ENCODE measurements at places on chromosomes 4 and X.

- peak; percentile 30 for DNase-seq
Observed at GRCh38 chr4:140149846-140150635, 3.9 kb downstream of the MAML3 start.

DNA sequence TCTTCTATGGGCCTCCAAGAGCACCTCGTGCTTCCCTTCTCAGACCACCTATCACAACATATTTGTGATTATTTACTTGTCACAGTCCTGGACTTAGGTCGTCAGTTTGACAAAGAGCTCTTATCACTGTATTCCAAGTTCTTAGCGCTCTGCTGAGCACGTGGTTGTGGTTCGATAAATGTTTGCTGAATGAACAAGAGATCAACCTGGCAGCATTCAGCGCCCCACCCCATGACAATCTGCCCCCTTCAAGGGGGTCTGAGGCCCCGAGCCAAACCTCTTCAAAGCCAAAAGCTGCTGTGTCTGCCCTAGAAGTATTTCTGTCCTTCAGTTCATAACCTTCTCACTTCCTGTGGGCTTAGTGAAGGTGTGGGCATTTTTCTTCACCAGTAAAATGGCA is 15.0 kb downstream of the RPS4X start:
- DNase-seq: no peak

- DNase-seq: no peak
Observed at GRCh38 chr4:3637326-3638016, 105.2 kb upstream of the LRPAP1 start.

DNA sequence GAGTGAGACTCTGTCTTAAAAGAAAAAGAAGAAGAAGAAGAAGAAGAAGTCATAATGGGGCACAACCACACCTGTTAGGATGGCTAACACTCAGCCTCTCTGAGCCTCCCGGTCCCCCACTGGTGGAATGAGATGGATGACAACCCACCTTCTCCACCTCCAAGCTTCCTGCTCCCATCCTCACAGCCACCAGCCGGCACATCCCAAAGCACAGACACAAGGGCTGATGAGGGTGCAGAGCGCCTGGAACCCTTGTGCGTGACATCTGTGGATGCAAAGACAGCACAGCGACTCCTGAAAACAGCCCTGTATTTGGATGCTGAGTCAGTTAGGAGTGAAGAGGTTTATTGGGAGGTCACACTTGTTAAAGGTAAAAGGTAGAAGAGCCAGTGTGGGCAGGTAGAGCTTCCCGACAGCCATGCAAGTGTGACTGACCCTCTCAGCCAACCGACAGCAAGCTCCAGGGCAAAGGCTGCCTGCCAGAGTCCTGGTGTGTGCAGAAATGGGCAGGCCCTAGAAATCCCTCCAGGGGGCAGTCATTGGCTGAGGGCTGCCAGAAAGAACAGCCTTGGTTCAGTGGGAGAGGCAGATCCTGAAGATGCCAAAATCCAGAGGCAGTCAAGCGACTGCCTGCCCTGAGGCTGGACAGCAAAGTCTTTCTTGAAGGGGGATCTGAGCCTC is 26.6 kb upstream of the MAN2B2 start:
- DNase-seq: no peak

DNA sequence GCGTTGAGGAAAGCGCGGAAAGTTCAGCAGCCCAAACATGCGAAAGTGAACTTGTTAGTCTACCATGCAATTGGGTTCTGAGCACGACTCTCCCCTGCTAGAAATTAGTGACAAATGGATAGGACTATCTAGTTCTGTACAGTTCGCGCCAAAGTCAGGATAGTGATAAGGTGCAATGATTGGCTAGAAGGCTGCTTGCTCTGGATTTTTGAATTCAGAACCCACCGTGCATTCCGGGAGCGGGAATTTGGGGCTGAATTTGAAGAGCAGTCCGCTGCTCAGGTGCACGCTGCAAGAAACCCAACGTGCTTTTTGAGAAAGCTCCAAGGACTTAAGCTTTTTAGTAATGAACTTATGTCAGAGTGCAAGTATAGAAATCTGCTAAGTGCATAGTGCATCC is 732 bp upstream of the ESX1 start:
- DNase-seq: no peak

DNA sequence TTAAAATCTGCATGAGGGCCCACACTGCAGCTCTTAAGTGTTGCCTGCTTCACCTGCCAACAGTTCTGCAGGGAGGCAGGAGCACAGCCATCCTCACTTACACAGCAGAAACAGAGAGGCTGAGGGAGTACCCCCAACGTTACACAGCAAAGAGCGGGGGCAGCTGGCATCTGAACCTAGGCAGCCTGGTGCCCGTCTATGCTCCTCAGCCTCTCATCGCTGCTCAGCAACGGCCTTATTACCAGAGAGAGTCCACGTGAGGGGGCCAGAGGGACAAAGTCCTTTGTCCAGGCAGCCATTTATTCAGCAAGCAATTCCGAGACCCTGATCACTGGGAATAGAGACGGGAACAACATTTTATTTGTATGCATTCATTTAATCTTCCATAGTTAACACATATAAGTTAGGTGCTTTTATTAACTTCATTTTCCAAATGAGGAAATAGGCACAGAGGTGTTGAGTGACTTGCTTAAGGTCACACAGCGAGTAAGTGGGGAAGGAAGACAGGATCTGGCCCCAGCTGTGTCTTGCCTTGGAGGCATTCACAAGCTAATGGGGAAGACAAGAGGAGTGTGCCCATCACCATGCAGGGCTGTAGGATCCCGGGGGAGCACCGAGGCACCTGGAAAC is 52.2 kb upstream of the SORCS2 start:
- DNase-seq: no peak

DNA sequence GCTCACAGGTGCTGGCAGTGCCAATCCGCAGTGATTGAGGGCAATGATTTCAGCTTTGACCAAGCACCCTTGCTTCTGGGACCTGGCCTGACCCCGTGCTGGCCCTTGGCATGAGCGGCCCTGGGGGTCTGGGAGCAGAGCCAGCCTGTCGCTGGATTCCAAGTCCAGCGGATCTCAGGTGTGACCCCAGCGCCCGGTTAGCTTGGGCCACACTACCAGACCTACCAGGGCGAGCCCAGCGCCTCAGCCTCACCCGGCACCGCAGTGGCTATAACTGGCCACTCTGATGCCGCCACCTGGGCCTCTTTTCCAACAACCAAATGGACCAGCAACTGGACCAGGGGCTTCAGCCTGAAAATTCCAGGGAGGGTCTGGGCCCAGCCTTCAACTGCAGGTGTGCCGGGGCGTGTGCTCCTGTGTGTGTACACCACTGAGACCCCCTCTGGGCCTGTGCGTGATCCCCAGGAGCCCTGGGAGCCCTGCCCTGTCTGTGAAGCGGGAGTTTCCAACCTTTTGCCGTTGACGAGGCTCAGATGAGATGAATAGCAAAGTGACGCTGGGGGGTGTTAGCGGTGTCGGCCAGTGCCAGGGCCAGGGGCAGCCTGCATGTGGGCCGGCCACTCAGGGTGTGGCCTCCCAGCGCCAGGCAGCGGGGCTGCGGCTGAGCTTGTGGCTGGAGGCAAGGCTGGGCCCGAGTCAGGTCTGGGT is 658 bp downstream of the SH3TC1 start:
- no peak for DNase-seq

- peak; percentile 23 for DNase-seq
Observed at GRCh38 chr4:48194971-48195370, 60.9 kb upstream of the TXK start.

DNA sequence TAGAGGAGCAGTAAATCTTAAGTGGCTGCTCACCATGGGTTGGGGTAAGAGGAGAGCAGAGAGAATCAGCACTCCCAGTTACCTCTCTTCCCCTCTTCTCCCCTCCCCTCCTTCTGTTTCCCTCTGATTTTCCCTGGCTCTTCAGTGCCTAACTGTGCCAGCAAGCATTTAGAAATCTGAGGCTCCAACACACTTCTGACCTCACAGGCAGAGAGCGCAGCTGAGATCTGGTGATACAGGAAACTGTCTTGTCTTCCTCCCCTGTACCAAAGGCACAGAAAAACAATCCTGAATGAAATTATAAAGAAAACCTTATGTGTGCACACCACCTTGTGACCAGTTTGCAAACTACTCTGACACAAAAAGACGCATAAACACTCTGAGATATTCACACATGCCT is 82.4 kb upstream of the SMIM10 start:
- DNase-seq: no peak

GRCh38 chr4:155339999-155340398 is 36.8 kb downstream of the MAP9 start:
- no peak for DNase-seq

GRCh38 chr4:5409237-5409636 is 299.1 kb downstream of the EVC2 start:
- no peak for DNase-seq

GRCh38 chr4:11542952-11543351 is 114.3 kb upstream of the HS3ST1 start:
- no peak for DNase-seq

DNA sequence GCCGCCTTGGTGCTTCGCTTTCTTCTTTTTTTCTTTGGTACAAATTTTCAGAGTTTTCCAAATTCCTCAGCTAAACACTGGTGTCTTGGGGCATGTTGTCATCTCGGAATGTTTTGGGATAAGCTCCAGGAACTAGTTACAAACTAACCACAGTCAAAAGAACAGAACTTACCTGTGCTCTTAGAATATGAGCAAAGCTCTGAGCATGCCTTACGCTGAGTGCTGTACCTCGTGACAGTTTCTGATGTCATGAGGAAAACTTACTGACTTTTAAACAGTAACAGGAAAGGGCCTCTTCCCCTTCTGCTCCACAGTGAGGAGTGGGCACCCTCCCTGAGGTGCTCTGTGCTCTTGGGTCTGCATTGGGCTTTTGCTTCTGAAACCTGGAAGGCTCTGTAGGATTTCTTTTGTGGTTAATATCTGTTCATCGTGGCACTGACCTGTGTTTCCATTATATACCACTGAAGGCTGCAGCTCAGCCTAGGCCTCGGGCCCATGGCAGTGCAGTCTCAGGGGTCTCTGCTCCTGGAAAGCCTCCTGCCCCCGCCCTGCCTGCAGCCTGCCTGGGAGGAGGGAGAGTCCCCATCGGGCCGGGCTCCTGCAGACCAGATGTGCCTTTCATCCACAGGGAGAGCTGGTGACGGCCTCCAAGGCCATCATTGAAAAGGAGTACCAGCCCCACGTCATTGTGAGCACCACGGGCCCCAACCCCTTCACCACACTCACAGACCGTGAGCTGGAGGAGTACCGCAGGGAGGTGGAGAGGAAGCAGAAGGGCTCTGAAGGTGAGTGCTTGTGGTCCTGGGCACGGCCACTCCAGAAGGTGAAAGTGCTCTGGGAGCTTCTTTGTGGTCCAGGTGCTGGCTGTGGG is 48.7 kb downstream of the NOP14 start:
- DNase-seq: no peak

DNA sequence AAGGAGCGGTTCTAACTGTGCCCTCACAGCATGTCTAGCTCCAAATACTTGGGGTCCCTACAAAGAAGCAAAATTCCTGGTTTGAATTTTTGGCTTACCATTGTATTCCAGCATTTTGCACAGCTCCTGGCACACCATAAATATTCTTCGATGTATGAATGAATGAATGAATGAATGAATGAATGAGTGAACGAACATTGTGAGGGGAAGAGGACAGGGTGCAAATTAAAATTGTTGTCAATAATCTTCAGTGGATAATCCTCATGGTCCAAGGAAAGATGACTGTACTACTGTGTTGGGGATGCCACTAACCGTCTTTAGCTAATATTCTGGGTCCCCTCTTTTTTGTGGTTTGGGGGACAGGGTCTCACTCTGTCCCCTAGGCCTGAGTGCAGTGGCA is 110.9 kb upstream of the MAP3K15 start:
- DNase-seq: no peak

DNA sequence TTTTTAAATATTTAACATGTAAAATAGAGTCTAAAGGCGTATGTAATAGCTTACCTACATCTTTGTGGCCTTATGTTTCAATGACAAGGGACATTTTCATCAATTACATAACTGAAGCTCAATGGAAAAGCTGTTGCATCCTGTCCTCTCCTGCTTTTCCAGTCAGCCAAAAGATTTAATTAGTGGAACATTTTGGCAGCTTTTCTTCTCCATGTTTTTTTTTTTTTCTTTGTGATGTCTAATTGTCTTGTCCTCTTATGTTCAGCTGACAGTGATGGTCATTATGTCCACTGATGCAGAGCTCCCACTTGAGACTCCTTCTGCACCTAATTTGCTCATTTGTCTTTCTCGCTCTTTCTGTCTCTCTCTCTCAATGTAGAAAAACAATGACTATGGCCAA is 422.2 kb downstream of the GABRG1 start:
- no peak for DNase-seq

DNA sequence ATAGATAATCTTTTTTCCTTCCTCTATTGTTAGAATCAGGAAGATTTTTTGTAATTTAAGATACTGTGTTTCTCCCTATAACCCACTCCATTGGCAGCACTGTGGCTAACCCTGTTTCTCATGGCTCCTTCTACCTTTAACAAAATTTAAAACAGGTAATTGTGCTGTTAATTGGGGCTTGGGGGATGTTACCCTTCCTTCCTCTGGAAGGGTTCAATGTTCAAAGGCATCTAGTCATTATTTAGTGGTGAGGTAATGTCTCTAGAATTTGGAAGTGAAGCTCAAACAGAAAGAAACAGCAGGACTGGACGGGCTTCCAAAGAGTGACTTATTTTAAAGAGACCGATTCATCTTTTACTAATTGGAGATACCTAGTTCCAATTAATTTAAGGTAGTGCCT is 166.4 kb downstream of the TRIML1 start:
- no peak for DNase-seq

DNA sequence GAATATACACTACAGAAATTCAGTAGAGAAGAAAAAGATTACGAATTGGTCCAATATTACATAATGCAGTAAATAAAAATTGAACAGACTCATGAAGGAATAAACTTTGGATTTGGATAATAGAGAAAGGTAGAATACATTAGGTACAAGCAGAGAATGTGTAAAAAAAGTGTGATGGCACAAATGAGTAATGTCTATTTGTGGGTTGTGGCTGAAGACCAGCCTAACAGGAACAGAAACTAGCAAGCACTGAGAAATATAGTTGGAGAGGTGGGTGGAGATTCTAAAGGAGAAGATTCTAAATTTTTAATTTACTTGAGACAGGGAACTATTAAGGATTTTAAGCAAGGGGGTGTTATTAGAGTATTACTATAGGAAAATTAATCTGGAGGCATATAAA is 15.2 kb upstream of the CLOCK start:
- DNase-seq: no peak

DNA sequence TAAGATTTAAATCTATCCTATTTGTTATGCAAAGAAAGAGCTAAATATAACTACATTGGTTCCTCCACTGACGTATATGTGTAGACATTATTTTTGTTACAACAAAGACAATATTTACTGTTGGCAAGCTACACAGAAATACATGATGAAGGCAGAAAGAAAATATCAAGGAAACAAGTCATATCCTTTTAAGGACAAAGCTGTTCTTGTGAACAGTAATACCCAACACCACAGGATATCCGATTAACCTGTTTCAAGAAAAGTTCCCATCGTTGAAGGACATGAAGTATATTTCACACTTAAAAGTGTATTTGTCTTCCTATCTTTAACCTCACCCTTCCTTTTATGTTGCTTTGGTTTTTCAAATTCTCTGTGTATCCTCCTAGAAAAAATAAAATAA is 235.8 kb upstream of the AADAT start:
- no peak for DNase-seq

GRCh38 chr4:6331018-6331417 is 61.4 kb downstream of the WFS1 start:
- DNase-seq: no peak

GRCh38 chrX:132743086-132743485 is 215.3 kb downstream of the HS6ST2 start:
- DNase-seq: no peak

Data from bone marrow (tissue), 2 donors.